ENCODE measurements at places on chromosomes 5 and 9.

GRCh38 chr9:97397220-97397619, 14.7 kb upstream of the TDRD7 start:
- no peak for DNase-seq

DNA sequence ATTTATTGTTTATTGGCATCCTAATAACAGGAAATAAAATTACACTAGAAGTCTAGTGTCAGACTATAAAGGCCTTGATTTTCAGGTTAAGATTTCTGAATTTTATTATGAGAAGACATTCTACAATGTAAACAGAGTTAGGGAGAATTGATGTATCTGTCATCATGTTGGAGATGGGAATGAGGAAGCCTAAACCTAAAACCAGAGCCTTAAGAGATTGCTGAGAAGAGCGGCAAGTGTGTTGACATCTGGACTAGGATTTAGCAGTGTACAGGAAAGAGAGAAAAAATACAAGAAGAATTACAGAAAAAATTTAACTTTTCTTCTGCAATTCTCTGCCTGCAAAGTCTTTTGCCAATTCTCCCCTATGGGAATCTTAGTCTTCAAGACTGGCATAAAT, 525.5 kb downstream of the NR2F1-AS1 start:
- no peak for DNase-seq

- DNase-seq: no peak
Measured at GRCh38 chr5:112833971-112834370, 27.1 kb upstream of the SRP19 start.

DNA sequence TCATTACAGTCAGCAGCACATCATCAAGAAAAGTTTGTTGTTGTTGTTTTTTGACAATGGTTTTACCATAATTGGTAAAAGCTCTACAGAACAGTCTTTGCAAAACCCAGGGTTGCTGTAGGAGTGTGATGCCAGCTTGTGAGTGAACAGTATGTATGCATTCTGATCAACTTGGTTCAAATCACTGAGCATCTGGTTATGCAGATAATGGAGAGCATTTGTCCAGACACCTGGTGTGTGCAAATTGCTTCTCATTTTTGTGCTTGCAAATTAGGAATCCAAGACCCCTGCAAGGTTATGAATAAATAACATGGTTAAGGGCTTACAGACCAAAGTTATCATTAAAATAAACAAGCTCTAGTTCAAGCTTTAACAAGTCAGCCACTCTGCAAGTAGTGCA, 448.7 kb upstream of the ACTBL2 start:
- DNase-seq: no peak

DNA sequence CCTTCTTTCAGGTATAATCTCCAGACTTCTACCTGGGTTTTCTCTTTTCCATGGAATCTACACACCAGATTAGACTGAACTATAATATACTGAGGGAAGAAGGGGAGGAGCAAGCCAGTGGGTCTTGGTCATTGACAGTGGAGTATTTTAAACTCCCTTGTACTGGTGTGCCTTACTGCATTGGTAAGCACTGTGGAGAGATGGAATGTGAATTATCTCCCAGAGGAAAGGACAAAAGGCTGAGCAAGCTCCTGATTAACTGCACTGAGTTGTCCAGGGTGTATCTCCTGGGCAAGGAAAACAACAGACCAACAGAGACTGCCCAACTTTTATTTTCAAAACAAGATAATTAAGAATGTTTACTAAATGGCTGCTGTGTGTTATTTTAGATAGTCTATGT, 29.8 kb upstream of the SLCO6A1 start:
- no peak for DNase-seq

GRCh38 chr5:68369023-68369359, 153.4 kb downstream of the PIK3R1 start:
- DNase-seq: no peak

- peak; percentile 48 for DNase-seq
Measured at GRCh38 chr5:9545992-9546851, at the start of gene SEMA5A. Gene SEMA5A, minus strand, starts transcription at chr5:9546075. Its CDS starts 166,129 bp downstream, at chr5:9379946.

DNA sequence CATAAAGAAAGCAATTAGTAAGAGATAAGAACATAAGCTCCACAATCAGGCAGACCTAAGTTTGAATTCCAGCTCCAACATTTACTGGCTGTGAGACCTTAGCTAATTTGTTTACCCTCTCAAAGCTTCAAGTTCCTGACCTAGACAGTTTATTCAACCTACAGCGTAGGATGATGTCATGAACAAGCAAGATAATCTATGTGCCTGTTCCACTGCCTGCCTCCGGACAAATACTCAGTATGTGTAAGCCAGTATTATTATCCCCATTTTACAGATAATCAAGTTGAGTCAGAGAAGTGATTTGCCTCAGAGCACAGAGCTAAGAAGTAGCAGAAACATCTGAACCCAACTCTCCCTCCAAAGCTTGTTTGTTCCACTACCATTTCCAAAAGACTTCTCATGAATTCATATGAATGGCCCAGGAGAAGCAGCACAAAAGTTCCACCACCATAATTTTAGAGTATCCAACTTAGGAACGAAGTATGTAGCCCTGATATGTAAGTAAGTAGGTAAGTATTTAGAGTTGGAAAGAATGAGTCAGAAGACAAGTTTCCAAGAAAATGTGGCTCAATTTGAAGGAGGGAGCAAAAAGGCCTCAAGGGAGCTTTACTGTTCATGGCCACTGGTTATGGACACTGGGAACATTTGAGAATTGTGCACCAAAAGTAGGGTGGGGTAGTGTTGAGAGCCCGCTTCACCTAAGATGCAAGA, 398.2 kb downstream of the NFIB start:
- DNase-seq: no peak

- no peak for DNase-seq
Measured at GRCh38 chr5:7770436-7770835, 80.5 kb downstream of the CFAP90 start.

- DNase-seq: no peak
Measured at GRCh38 chr5:97545886-97546535, 363.0 kb upstream of the RIOK2 start.

DNA sequence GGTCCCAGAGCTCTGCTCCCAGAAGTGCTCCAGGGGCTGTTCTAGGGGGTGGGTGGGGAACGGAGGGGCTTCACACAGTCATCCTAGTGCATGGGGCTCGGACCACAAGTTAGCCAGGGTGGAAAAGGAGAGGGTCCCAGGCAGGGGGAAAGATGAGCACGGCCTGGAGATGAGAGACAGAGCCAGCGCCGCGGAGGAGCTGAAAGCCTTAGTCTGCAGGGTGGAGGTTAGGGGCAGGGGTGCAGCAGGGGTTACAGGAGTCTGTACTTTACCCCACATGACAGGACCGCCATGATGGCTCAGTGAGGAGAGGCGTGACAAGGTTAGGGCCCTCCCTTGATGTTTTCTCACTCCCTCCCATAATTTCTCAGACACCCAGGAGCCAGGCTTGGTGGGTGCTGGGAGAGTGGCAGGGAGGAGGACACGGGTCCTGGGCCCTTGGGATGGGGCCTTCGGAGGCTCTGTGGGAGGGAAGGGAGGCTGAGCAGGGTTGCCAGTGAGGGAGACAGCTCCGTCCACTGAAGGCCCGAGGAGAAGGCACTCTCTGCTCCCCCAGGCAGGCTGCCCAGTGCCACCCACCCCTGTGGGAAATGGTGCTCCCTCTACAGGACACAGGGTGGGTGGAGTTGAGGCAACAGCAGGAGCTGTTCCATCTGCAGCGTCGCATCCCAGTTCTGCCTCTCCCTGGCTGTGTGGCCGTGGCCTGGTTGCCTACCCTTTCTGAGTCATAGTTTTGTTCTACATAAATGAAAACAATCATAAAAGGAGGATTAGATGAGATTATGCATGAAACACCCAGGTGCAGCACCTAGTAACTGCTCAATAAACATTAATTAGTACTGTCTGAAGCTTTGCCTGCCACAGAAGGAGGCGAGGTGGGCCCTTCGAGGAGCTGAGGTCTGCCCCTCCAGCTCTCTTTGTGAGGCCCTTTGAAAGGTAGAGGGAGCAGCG, 66.2 kb downstream of the NDST1 start:
- no peak for DNase-seq

- DNase-seq: no peak
Measured at GRCh38 chr9:105712773-105713172, 18.4 kb downstream of the TMEM38B start.

- no peak for DNase-seq
Measured at GRCh38 chr9:138071292-138071691, 193.7 kb downstream of the CACNA1B start.

- no peak for DNase-seq
Measured at GRCh38 chr9:135619599-135619886, 19.8 kb downstream of the GLT6D1 start.

GRCh38 chr5:175347027-175347426, 97.0 kb downstream of the DRD1 start:
- no peak for DNase-seq

DNA sequence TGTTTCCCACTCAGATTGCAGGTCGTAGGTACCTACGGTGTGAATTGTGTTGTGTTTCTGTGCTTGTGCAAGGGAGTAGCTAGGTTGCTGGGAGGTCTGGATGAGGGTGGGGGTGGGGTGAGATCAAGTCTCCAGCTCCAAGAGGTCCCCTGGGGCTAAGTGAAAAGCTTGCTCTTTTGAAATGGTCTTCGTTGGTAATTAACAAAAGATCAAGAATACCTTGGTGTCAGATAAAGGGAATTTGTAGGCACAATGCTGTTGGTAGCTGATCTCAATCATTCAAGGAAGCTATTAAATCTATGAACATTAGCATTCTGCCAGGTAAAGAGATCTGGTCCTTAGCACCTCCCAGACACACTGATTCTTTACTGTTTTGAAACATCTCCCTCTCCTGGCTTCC, 928 bp upstream of the PCDHGC4 start:
- DNase-seq: no peak

GRCh38 chr9:113541019-113541900, 77.7 kb downstream of the RGS3 start:
- peak; percentile 91 for DNase-seq

DNA sequence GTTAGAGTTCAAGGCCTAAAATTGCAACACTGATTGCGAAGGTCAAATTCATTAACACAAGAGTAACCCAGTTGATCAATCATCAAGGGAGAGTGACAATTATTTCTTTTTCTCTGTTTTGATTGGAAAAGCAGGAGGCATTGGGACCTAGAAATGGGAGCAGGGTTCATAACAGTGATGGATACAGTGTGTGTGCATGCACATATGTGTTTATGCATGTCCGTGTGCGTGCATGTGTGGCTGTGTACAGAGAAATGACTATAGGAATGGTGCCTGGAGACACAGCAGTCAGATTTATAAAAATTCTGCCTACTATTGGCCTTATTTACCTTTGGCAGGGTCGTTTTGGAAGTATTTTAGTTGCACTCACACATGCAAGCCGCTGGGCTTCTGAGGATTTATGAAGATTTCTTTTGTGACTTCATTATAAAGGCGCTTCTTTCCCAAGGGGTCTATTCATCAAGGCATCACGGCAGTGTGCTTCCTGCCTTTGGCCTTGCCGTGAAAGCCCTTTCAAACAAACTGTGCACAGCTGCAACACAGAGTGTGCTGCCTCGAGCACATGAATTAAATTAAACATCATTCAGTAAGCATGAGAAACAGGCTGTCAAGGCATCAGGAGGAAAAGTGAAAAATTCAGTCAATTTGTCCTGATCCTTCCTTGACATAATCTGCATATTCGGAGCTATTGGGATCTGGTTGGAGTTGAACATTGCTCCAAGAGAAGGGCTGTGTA, 122.8 kb upstream of the PUM3 start:
- no peak for DNase-seq

DNA sequence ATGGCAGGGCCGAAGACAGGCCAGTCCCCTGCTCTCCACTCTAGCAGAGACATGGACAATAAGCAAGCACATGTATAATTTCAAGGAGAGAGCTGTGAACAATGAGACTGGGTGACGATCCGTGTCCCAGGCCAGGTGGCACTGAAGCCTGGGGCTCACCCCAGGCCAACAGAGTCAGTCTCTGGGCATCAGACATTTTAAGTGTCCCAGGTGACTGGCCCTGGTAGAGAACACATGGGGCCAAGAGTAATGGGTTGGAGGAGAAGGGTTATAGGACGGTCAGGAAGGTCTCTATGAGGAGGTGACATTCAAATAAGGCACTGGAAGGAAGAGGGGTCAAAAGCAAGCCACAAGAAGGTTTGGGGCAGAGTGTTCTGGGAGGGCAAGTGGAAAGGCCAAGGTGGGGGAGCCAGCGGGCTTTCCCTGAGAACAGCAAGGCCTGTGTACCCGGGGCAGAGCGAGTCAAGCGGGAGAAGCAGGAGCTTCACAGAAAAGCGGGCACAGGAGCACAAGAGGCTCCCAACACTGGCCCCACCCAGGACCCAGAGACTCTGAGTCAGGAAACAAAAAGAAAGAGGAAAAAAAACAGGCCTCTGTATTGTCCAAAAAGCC, 1.1 kb upstream of the AKNA start:
- no peak for DNase-seq

DNA sequence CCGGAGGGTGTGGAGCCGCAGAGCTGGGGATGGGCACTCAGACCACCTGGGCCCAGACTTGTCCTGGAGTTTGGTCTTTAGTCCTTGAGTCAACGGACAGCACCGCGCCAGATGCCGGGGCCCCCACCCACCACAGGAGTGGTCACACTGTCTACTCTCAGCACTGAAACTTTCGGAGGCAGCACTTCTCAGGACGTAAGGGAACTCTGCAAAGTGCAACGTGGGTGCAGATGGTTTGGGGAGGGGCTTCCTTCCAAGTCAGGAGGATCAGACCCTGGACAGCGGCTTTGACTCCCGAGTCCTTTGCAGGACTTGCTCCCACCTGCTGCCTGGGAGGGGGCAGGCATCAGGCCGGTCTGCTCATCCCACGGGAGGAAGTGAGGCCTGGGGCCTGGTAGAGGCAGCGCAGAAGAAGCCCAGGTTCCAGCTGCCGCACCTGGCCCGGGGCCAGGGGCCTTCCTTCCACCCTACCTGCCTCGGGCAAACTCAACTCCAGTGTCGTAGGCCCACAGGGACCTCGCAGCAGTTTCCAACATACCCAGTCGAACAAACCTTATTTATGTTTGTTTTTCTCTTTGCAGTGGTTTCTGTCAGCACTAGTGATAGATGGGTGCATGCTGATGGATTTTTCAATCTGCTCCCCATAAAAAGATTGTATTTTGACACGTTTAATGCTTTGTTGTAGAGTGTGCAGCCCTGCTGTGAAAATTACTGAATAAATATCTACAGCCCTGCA, 149.8 kb upstream of the PPP1R26 start:
- no peak for DNase-seq

GRCh38 chr5:108380531-108381349, 1.2 kb downstream of the FBXL17 start:
- no peak for DNase-seq

DNA sequence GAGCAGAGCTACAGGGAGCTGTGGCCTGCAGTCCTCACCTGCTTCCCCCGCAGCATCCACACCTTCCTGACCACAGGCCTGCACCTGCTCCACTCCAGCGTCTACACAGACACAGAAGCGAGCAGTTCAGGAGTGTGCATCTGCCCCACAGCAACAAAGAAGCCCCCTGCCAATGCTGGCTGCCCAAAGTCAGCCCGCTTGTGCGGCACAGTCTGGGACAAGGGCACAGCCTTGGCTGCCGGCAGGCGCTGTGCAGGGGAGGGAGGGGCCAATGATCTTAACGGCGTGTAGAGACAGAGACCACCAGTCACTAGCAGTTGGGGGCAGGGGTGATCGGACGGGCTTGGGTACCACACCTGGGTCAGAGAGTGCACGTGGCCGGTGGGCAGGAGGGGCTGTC, 6.6 kb downstream of the BRD9 start:
- DNase-seq: no peak

- DNase-seq: no peak
Measured at GRCh38 chr5:2283481-2284045, 400.8 kb upstream of the IRX4 start.
